ENCODE measurements at places on chromosomes 12 and 14.
A peak's percentile ranks its signal among the peaks of the same experiment; 100 is the strongest.

DNA sequence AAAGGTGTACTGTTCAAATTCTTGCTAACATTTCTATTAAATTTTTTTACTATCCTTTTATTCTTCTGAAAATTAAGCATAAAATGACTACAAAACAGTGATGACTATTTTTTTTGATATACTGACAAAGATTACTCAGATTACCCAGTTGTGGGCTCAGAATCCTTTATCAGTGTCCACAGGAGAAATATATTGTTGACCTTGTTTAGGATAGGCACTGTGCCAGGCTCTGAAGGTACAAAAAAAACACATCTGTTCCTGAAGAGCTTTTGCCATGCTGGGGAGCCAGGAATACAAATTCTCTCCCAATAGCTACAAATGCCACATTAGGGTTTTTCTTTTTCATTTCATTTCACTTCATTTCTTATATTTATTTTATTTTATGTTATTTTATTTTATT is 26.9 kb upstream of the GCH1 start:
- no peak for DNase-seq

DNA sequence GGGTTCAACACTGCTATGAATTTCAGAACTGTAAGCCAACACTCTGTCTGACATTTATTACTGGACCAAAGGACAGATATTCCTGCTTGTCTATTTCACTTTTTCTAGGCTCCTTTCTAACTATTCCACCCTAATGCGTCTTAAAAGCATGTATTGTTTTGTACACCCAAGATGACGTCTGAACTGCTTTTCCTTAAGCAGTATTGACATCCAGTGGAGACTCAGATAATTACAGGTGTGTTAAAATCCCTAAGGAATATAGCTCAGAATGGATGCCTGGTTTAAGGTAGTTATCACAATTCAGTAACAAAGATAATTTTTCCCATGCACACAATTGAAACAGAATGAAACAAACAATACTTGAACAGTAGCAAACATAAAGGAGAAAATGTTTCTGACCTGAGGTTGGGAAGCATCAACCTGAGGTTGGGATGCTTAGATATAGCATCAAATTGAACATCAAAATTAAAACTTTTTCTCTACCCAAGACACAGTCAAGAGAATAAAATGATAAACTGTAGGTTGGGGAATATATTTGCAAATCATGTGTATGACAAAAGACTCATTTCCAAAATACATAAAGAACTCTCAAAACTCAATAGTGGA is 93.7 kb upstream of the PTPRR start:
- DNase-seq: no peak

DNA sequence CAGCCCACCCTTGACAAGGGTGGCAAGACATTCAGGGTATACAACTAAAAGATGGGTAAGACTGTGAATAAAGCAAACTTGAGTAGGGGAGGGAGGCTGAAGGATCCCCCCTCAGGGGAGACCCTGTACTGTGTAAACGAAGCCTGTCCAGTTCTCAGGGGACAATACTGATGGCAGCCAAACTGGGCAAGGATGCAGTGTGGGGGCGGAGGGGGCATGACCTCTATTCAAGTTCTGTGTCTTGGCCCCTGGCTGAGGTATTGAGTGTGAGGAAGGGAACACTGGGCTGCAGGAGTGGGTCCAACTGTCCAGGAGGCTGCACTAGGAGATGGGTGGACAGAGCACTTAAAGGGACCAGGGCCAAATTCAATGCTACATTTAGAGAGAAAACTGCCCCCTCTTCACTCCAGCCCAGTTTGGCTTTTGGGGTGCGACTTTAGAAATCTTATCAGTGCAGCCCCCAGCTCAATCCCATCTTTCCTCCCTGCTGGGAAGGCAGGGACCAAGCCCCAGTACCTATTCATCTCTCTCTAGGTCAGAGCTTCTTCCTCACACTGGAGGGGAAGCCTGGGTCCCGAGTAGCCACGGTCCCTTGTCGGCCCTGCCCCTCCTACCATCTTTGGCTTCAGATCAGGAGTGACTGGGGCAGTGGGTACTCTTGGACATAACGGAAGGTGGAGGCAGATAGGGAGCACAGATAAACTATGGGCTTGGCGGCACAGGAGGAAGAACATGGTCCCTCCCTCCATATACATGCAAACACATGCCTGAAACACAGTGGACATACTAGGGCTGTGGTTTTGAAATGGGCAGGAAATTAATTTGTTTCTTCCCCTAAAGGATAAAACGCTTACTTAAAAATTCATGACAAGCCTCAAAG is 11.8 kb downstream of the SLC39A5 start:
- no peak for DNase-seq

GRCh38 chr12:2334271-2334670 is 281.5 kb downstream of the CACNA1C start:
- DNase-seq: no peak

DNA sequence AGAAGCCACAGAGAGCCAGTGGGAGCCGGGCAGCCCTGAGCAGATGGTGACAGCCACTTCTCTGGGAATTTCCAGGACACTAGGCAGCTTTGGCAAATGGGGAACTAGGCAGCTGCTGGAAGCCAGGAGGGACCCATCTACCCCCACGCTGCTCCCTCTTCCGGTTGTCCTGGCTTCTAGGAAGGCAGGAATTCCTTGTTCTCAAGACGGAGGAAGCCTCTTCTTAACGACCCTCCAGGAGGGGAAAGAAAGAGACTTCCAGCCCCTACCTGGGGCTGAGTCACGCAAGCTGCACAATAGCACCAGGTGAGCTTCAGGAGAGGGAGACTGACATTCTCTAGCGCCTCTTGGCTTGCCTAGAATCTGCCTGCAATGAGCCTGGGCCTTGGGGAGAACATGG is 141.5 kb downstream of the ANO2 start:
- no peak for DNase-seq

DNA sequence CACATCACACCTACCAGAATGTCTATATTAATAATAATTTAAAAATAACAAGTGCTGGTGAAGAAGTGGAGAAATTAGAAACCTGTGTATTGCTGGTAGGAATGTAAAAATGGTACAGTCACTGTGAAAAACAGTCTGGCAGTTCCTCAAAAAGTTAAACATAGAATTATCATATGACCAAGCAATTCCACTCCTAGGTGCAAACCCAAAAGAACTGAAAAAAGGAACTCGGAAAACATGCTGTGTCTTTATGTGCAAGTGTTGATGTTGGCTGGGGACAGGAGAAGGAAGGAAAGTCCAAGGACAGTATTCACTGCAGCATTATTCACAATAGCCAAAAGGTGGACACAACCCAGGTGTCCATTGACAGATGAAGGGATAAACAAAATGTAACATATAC is 146.5 kb downstream of the TTC7B start:
- no peak for DNase-seq

DNA sequence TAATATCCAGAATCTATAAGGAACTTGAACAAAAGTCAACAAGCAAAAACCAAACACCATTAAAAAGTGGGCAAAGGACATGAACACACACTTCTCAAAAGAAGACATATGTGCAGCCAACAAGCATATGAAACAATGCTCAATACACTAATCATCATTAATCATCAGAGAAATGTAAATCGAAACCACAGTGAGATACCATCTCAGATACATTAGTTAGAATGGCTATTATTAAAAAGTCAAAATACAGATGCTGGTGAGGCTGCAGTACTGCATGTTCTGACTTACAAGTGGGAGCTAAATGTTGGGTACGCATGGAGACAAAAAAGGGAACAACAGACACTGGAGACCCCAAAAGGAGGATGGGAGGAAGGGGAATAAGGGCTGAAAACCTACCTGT is 67.1 kb downstream of the BLTP3B start:
- DNase-seq: no peak

- DNase-seq: no peak
These were observed 51.5 kb upstream of the GPATCH2L start for GRCh38 chr14:76100236-76100635.

DNA sequence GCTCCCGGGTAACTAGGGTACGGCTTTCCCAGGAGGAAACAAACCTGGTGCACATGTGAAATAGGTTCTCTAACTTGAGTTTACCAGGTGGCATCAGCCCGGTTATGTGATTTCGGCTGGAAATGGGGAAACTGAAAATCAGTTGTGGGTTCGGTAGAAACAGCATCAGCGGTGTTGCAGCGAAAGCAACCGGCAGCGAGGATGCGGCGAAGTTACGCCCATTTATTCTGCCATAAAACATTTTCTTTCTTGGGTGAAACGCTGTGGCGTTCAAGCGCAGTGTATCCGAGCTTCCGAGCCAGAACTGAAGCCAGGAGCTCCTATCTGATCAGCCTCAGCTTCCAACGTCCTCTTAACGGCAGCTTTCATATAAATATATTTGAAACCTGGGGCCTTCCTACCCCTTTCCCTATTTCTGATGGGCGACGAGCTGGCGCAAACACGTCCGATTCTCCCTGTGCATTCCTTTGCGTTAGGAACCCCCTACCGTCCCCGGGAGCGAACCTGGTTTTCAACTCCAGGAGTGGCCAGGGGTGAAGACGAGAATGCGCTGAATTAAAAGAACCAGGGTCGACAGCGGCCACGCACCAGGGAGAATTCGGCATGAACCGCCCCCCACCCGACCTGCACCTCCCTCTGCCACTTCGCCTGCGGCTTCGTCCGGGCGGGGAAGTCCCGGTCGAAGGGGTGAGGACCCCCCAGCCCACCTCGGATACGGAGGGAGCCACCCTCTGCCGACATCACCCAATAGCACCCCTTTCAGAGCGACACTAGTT is 1.6 kb downstream of the DPF3 start:
- DNase-seq: no peak

- no peak for DNase-seq
These were observed 150.6 kb upstream of the TBX3 start for GRCh38 chr12:114834621-114835020.

GRCh38 chr12:121773011-121773777 is 20.3 kb downstream of the RHOF start:
- no peak for DNase-seq

GRCh38 chr14:28780843-28781820 is 14.5 kb downstream of the FOXG1 start:
- DNase-seq: no peak

DNA sequence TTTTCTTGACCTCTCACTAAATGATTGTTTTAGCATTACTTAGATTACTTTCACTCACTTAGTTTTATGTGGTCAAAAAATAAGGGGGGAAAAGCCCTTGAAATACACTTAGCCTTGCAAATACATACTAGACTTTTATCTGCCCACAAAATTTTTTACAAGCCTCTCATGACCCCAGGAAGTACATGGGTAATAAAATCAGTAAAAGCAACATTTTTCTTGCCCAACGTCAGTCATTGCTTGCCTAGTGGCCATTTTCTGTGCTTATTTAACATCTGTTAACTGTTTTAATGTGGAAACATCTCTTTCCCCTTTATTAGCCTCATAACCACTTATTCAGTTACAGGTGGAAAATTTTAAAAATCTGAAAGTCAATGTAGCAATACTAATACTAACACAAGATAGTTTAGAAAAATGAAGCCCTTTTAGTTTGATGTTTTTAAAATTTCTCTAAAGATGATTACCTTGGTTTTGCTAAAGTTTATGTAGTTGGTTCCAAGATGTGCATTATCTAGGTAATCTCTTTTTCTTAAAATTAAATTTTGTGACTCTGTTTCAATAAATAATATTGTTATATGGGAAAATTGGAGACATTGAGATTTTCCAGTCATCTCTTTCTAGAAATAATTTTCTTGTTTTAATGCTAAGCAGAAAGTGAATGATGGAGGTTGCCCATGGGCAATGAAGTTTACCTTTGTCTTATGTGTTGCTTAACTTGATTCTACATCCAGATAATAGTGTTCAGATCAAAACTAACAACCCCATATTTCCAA is 175.5 kb downstream of the TMTC2 start:
- DNase-seq: peak; percentile 35

DNA sequence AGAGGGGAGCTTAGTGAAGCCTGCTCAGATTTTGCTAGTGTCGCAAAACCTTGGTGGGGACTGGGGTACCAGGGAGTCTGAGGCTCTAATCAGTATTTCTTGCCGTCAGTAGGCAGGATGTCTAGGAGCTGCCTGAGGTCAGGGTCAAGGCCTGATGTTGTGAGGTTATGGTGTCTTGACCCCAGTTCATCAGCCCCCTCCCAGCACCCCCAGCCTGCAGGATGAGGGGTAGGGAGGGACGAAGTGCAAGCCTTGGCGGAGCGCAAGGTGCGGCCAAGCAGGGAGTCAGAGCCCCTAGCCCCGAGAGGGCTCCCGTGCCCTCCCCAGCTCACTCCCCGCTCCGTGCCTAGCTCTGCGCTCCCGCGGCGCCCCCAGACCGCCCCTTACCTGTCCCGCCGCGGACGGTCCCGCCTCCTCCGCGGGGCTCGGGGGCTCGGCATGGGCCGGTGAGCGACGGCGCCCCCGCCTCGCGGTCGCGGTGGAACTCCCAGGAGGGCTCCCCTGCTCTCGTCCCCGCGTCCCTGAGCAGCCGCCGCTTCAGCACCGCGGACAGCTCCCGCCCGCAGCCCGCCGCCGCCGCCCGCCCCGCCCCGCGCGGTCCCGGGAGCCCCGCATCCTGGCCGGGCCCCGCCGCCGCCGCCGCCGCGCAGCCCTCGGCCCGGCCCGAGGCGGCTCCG is 347 bp downstream of the SYNDIG1L start:
- no peak for DNase-seq

GRCh38 chr12:80846952-80847351 is 90.8 kb downstream of the LIN7A start:
- no peak for DNase-seq

DNA sequence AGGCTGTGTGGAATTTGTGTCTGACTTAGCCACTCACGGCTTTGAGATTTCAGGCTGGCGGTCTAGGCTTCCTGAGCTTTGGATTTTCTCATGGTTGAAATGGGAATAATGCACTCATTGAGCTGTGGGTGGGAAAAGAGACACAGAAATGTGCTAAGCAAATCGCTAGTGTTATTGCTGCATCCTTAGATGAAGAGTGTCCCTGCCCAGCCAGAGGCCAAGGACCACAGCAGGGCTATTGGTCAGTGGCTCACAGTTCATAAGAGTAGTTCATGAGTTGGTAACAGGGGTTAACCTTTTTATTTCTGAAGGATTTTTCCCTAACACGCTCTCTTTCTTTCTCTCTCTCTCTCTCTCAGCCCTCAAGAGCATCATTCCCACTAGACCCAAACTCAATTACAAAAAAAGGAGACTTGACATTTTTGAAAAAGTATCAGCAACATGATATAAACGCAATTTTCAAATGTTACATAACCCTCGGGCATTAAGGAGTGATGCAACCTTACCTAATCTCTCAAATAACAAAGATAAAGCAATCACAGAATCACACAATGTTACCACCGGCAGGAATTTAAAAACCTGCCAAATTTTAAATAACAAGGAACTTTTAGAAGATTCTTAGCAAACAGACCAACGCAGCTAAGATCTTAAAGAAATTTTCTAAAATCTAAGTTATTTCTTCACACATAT is 36.7 kb upstream of the RMST start:
- DNase-seq: no peak

All from non-pigmented ciliary epithelial cell (primary cell).